ENCODE measurements at places on chromosomes 16 and 17.

GRCh38 chr16:85202051-85202601 is 89.9 kb upstream of the CIBAR2 start:
- DNase-seq: no peak

DNA sequence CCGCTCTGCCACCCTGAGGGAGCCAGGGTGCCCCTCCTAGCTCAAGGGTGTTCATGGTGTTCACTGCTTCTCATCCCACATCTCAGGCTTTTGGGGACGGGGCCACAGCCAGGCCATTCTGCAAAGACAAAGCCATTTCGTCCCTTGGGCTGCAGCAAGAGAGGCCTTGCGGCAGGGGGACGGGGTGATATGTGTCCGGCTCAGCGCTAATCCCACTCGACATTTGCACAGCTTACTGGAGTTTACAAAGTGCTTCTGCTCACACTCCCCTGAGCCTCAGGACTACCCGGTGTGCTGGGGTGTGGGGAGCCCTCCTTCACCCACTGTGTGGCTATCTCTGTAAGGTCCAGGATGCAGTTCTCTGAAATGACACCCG is 84.3 kb downstream of the RTN4RL1 start:
- no peak for DNase-seq

- no peak for DNase-seq
Measured at GRCh38 chr16:79560318-79560717, 40.2 kb downstream of the MAF start.

GRCh38 chr16:7614021-7614795 is 281.6 kb downstream of the RBFOX1 start:
- DNase-seq: no peak

DNA sequence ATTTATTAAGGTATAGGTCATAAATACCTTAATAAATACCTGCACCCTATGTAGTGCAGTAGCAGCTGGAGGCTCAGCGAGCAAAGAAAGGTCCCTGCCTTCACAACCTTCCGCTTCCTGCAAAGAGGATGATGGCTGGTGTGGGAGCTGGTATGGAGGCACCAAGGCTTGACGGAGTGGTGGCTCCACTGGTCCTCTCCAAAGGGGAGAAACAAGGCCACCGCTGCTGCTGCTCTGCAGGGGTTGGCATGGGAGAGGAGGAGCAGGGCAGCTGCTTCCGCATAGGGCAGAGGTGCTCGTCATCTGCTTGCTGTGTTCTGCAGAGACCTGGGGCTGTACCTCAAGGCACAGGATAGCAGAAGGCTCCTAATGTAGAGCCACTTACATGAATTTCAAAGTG is 52.8 kb downstream of the NDEL1 start:
- DNase-seq: no peak

GRCh38 chr16:11326084-11326736 is 19.0 kb upstream of the RMI2 start:
- no peak for DNase-seq

- no peak for DNase-seq
Measured at GRCh38 chr17:34579017-34579946, at the start of gene TMEM132E. TSS of gene TMEM132E (plus strand) at chr17:34579582. CDS start at chr17:34581077, 1,495 bp downstream.

GRCh38 chr17:8243827-8244226 is 4.0 kb downstream of the CTC1 start:
- DNase-seq: no peak

DNA sequence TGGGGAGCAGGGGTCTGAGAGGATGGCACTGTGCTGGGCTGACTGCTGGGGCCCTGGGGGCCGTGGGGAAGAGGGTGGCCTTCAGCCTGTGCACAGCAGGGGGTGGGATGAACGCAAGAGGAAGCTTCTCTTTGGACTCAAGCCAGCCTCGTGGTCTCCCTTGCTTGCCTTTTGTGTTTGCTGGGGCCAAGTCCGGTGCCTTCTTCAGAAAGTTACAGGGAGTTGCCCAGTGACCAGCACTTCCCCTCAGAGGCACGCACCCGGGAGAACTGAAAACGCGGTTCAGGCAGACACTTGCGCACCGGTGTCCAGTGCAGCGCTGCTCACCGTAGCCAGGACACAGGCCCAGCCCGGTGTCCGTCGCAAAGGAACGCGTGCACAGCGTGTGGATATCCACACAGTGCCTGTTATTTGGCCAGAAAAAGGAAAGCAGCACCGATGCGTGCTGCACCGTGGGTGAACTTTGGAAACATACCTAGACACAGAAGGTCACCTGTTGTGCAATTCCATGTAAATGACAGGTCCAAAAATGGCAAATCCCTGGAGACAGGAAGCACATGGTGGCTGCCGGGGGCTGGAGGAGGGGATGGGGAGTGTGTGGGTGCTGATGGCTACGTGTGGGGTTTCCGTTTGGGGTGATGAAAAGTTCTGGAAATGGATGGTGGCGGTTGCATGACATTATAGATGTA is 29.4 kb upstream of the NUDT16L1 start:
- no peak for DNase-seq

DNA sequence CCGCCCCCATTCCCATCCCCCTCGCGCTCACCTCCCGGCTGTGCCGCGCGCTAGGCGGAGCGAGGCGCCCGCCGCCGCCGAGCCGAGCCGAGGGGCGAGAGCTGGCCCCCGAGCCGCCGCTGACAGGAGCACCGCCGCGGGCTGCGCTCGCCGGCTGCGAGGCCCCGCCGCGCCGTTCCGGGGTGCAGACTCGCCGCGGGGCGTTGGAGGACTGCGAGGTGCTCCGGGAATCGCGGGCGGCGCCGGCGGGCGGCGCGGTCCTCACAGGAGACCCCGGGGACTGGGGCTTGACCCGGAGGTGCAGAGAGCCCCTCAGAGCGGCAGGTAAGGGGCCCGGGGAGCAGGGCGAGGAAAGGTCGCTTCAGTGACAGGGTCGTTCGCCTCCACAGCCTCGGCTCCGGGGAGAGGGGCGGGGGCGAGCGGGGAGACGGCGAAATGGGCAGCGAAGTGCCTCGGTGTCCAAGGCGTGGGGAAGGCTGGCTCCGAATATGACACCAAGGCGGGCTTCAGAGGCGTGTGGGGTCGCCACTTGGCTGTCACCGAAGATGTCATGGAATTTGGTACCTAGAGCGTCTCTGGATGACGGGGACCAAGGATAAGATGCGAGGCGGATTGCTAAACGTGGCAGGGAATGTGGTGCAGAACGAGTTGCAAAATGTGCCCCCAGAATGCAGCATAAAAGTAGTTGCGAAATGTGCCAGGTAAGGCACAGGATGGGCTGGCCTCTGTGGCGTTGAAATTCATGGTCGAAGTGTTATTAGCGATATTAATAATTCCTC is 580 bp downstream of the TANC2 start:
- no peak for DNase-seq

DNA sequence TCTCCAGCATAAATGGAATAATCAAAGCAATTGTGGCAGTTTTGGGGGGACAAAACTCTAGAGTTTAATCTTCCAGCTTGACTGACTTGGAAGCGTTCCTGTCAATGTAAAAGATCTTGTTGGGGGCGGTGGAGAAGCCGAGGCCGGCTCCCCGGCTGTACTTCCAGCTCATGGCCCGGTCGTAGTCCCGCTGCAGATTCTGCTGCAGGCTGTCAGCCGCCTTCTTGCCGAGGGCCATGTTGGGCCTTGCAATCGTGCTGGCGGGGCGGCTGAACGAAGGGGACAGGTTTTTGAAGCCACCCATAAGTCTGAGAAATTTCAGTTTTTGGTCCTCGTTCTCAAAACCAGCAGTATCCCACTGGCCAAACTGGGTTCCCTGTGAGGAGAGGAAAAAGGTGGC is 11.2 kb downstream of the KNOP1 start:
- no peak for DNase-seq

DNA sequence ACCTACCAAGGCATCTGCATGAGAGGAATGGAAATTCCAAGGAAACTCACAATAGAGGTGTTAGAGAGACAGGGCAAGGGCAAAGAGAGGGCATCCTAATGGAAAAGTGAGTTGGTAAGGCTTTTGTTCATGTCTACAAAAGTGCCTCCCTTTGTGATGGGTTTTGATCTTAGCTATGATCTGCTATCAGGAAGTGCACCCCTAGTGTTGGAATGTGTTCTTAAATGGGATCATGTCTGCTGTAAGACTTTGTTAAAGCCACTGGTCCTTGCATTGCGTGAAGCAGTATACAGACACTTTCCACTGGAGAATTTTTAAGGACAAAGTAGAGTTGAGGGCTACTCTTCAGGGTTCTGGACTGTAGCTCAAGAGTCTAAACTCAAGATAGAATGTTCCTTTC is 92.0 kb downstream of the MAP2K6 start:
- no peak for DNase-seq

DNA sequence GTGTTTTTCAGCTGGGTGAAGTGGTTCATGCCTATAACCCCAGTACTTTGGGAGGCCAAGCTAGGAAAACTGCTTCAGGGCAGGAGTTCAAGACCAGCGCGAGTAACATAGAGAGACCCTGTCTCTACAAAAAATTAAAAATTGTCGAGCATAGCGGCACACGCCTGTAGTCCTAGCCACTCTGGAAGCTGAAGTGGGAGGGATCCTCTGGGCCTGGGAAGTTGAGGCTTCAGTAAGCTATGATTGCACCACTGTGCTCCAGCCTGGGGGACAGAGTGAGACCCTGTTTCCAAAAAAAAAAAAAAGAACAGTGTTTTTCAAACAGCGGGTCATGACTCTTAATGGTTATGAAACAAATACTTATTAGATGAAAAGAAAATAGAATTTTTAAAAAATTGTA is 2.3 kb upstream of the CYTH1 start:
- DNase-seq: no peak

GRCh38 chr16:58123896-58124600 is 5.1 kb downstream of the CFAP20 start:
- DNase-seq: no peak

All from GM12892 (cell line).